ENCODE measurements at places on chromosomes 2 and 18. TPM values are rescaled to one million over a fixed set of nuclear protein-coding genes. Genes with fewer than 3 reads are reported as not detected.

The MRPL30 gene
- total RNA-seq: 48.7 TPM

The RTP5 gene
- not detected for total RNA-seq

The TDRD15 gene
- total RNA-seq: not detected

The GREB1L gene
- 3.5 TPM for total RNA-seq

The THSD7B gene
- total RNA-seq: not detected

The CETN1 gene
- not detected for total RNA-seq

The CYP1B1 gene
- 5.1 TPM for total RNA-seq

Data from A549 treated with dexamethasone at 1 μM for 4 hours (cell line).